Mesenteric fat pad (tissue), 1 donor: ENCODE measurements at places on chromosomes 12 and 14. TPM values are rescaled to one million over a fixed set of nuclear protein-coding genes. Genes with fewer than 3 reads are reported as not detected.

The NKX2-1 gene
- not detected for total RNA-seq

The FBXL14 gene
- 8.4 TPM for total RNA-seq

The ERP27 gene
- 0.87 TPM for total RNA-seq

The KCNK13 gene
- total RNA-seq, result 1.3 TPM

The OASL gene
- total RNA-seq, result 8.1 TPM

The GPR84 gene
- 2.3 TPM for total RNA-seq

The IQSEC3 gene
- total RNA-seq, result 8.1 TPM

The TMEM63C gene
- 0.51 TPM for total RNA-seq

The KLHL33 gene
- 0.35 TPM for total RNA-seq

The PMCH gene
- total RNA-seq, result not detected

The KLHDC1 gene
- total RNA-seq, result 7.8 TPM

The SLC6A13 gene
- not detected for total RNA-seq

The CD69 gene
- 11.9 TPM for total RNA-seq

The MGAT4C gene
- total RNA-seq, result 0.32 TPM

The HOXC6 gene
- total RNA-seq, result 0.74 TPM

The SLC25A21 gene
- not detected for total RNA-seq

The EPS8 gene
- total RNA-seq, result 299 TPM

The TAPBPL gene
- total RNA-seq, result 13.0 TPM

The DCN gene
- total RNA-seq, result 1,241 TPM

The GCN1 gene
- 97.0 TPM for total RNA-seq

The NYNRIN gene
- 11.7 TPM for total RNA-seq

The PPM1A gene
- 58.2 TPM for total RNA-seq

The LRRC43 gene
- 1.1 TPM for total RNA-seq

The ANO2 gene
- total RNA-seq, result 34.6 TPM

The RIMBP2 gene
- 1.1 TPM for total RNA-seq

The PIK3C2G gene
- total RNA-seq, result 0.13 TPM

The CYP46A1 gene
- 3.1 TPM for total RNA-seq

The A2M gene
- 996 TPM for total RNA-seq

The GALNT16 gene
- 14.9 TPM for total RNA-seq

The GPR132 gene
- total RNA-seq, result 4.5 TPM

The SIX6 gene
- not detected for total RNA-seq

The SLC24A4 gene
- total RNA-seq, result 0.77 TPM

The ITGA7 gene
- 536 TPM for total RNA-seq

The RERGL gene
- total RNA-seq, result 1.9 TPM

The RFX4 gene
- total RNA-seq, result 0.13 TPM

The GALNT9 gene
- not detected for total RNA-seq

The LALBA gene
- total RNA-seq, result not detected

The MSI1 gene
- 0.58 TPM for total RNA-seq

The PRB2 gene
- not detected for total RNA-seq

The OTX2 gene
- not detected for total RNA-seq

The ACRBP gene
- total RNA-seq, result 2.5 TPM
